Activated B cell treated with CpG ODN at 0.5 μM for 24 hours (primary cell): ENCODE measurements at places on chromosomes 2 and 18. TPM values are rescaled to one million over a fixed set of nuclear protein-coding genes. Genes with fewer than 3 reads are reported as not detected.
A peak's percentile ranks its signal among the peaks of the same experiment; 100 is the strongest.

GRCh38 chr2:158006961-158007719 is 94.5 kb upstream of the UPP2 start:
- H3K36me3 ChIP-seq: no peaks in the 10 kb centered on the region
- peaks cover 5% of the 10 kb centered on the region for H3K4me1 ChIP-seq

GRCh38 chr2:25582077-25582830 is 91.1 kb downstream of the DTNB start:
- H3K4me1 ChIP-seq: peaks cover 24% of the 10 kb centered on the region
- H3K36me3 ChIP-seq: peaks cover 5% of the 10 kb centered on the region
- H3K27me3 ChIP-seq: no peaks in the 10 kb centered on the region
- DNase-seq: no peak
- H3K4me3 ChIP-seq: peak overlapping the region; percentile 19

- H3K36me3 ChIP-seq: no peaks in the 10 kb centered on the region
- no peak overlapping the region for H3K4me3 ChIP-seq
- no peaks in the 10 kb centered on the region for H3K27me3 ChIP-seq
Observed at GRCh38 chr2:142037744-142038143, 93.1 kb downstream of the LRP1B start.

DNA sequence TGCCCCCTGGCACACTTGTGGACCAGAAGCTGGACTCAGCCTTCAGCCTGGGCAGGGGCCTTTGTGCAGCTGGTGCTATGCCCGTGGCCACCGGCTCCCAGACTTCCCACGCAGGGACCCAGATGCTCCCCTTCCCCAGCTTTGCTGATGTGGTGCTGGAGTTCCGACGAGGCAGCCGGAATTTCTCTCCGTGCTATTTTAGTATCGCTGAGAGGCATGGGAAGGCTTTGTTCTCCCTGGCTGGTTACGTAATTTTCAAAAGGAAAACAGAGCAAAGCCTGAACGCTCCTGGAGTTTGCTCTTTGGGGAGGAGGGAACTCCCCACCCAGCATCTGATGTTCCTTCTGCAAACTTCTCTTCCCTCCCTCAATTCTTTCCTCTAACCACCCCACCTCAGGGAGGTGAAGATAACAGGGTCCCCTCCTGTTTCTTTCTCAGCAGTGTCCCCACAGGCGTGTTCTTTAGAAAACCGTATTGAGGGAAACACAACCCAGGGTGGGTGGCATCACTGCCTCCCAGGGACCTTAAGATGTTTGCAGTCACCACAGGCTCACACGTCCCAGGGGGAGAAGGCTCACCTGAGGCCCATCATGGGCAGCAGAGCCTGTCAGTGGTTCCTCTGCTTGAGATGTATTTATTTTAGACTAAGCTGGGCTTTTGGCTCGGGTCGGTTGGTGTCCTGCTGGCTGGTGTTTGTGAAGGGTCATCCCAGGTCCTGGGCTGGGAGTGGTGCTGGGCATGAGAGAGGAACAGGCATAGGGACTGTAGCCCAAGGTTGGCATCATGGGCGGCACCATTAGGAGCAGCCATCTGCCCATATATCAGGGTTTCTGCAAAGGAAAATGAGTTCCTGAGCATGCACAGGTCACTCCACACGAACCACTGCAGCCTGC is 95.0 kb downstream of the MAPK4 start:
- H3K36me3 ChIP-seq: no peaks in the 10 kb centered on the region
- H3K27me3 ChIP-seq: peaks cover 10% of the 10 kb centered on the region
- no peak for DNase-seq
- H3K4me3 ChIP-seq: no peak overlapping the region

The CROCC2 gene
- not detected in 2 replicates for total RNA-seq

DNA sequence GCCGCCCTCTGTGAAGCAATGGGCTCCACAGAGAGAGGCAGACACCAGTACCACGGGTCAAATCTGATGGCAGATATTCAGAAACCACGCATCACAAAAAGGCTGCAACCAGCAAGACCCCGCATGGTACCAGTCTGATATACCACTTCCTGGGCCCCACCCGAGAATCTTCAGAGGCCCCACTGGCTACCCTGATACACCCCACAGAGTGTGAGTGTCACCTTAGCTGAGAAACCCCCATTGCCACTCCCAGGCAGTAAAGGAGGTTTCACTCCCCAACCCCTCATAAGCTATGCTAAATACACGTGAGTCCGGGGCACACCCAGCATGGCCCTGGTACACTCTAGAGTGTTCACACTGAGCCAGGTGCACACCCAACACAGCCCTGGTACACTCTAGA is 160.0 kb downstream of the EIPR1 start:
- no peak overlapping the region for H3K27ac ChIP-seq
- peaks cover 11% of the 10 kb centered on the region for H3K36me3 ChIP-seq
- no peaks in the 10 kb centered on the region for H3K27me3 ChIP-seq
- peaks cover 3% of the 10 kb centered on the region for H3K4me1 ChIP-seq
- H3K4me3 ChIP-seq: no peak overlapping the region
- DNase-seq: no peak

DNA sequence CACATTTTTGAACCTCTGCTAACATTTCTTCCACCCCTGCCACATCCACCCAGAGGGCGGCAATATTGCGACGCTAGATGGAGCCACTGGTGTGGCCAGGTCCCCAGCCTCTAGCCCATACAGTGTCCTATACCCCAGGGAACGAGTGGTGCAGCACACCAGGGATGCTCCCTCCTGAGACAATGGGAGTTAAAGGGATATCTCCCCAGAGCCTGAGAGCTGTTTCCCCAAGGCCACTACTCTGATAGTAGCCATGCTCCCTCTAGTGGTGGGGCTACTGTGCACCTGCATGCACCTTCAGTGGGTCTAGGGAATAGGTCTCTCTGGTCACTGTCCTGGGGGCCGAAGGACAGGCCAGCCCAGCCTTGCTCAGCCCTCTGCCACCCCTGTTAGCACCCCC is 336.4 kb upstream of the FSHR start:
- no peaks in the 10 kb centered on the region for H3K36me3 ChIP-seq
- no peak overlapping the region for H3K27ac ChIP-seq
- no peak overlapping the region for H3K4me3 ChIP-seq
- no peaks in the 10 kb centered on the region for H3K27me3 ChIP-seq
- peaks cover 3% of the 10 kb centered on the region for H3K4me1 ChIP-seq

GRCh38 chr18:57859314-57859713 is 56.2 kb upstream of the ATP8B1 start:
- H3K27ac ChIP-seq: no peak overlapping the region
- H3K27me3 ChIP-seq: peaks cover 2% of the 10 kb centered on the region
- no peak for DNase-seq
- H3K4me3 ChIP-seq: no peak overlapping the region
- H3K4me1 ChIP-seq: no peaks in the 10 kb centered on the region

GRCh38 chr2:18588049-18588448 is 1.3 kb downstream of the NT5C1B start:
- H3K36me3 ChIP-seq: peaks cover 2% of the 10 kb centered on the region
- no peak for DNase-seq
- H3K27ac ChIP-seq: no peak overlapping the region
- no peaks in the 10 kb centered on the region for H3K27me3 ChIP-seq
- no peaks in the 10 kb centered on the region for H3K4me1 ChIP-seq

The TGFA gene
- total RNA-seq: 0.31 and 0.51 TPM in 2 replicates

DNA sequence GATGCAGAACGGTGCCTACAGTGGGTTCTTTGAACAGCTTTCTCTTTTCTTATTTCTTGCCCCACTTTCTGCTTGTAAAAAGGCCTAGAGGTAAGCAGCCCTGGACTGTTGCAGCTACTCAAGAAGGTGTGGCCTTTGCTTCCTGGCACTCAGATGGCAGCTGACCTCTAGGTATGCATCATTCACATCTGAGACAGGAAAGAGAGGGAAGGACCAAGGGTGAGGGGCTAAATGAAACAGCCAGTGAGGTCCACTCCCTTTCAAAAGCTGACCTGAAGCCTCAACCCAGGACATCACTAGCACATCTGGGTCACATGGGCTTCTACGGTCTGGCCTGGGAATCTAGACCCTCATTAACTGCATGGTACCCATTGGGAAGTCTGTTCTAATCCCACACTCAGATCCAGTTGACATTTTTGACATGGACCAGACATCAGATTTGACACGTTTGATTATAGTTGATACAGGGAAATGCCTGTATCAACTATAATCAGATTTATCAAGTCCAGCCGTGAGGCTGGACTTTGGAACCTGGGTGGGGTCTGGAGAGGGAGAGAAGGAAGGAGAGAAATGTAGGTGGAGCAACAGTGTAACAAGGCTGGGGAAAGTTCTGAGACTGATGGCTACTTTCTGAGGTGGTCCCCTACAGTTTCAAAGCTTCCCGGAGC is 60.2 kb downstream of the E2F6 start:
- no peaks in the 10 kb centered on the region for H3K27me3 ChIP-seq
- no peak for DNase-seq
- no peaks in the 10 kb centered on the region for H3K4me1 ChIP-seq
- no peak overlapping the region for H3K27ac ChIP-seq

The RBKS gene
- 2.5 and 3.1 TPM in 2 replicates for total RNA-seq

DNA sequence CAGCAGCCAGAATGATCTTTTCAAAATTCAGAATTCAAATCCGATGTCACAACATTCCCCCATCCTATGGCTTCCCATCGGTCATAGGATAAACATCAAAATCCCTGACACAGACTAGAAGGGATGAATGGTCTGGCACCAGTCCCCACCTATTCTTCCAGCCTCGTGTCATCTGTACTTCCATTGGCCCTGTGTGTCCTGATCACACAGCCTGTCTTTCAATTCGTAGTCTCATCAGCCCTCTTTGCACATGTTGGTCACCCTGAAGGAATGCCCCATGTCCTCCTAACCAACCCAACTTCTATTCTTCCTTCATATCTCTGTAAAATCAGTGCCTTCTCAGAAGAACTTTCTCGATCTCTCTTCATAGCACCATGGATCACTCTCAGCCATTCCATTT is 157.2 kb downstream of the NEB start:
- H3K27ac ChIP-seq: no peak overlapping the region
- H3K4me3 ChIP-seq: no peak overlapping the region
- no peaks in the 10 kb centered on the region for H3K4me1 ChIP-seq
- H3K27me3 ChIP-seq: no peaks in the 10 kb centered on the region
- no peaks in the 10 kb centered on the region for H3K36me3 ChIP-seq

DNA sequence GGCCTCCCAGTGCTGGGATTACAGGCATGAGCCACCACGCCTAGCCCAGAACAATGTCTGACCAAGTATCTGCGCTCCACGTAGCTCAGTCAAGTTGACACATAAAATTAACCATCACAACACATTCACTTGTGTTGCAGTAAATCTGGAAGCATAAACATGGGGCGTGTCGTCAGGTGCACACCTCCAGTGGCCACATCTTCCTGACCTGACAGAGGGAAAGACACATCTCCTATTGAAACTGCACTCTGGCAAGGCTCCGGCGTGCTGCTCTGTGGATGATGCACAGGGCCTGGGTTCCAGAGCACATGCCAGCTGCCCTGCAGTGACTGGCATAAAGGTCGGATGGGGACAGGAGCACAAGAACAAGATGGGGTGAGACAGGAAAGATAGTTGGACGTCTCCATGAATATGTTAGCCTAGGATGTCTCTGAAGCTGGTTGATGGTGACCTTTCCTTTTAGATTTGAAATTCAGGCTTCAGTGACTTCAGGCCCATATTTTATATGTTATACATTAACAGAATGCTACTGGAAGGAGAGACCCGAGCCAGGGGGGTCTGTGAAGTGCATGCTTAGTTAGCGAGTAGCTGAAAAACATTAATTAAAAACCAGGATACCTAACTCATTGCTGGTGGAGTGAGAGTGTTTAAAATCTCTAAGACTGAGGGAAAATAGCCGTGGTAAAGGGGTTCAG is 10.9 kb downstream of the IMPA2 start:
- H3K36me3 ChIP-seq: no peaks in the 10 kb centered on the region
- H3K27me3 ChIP-seq: no peaks in the 10 kb centered on the region
- H3K27ac ChIP-seq: no peak overlapping the region
- H3K4me3 ChIP-seq: no peak overlapping the region
- peaks cover 9% of the 10 kb centered on the region for H3K4me1 ChIP-seq

The TEKT4 gene
- 0.15 TPM in 1 of 2 replicates, not detected in the other for total RNA-seq

The ACYP2 gene
- total RNA-seq: 14.9 and 15.9 TPM in 2 replicates

GRCh38 chr18:24633121-24633520 is 172.7 kb downstream of the HRH4 start:
- no peaks in the 10 kb centered on the region for H3K36me3 ChIP-seq
- H3K27me3 ChIP-seq: peaks cover 3% of the 10 kb centered on the region
- no peaks in the 10 kb centered on the region for H3K4me1 ChIP-seq
- H3K4me3 ChIP-seq: no peak overlapping the region

- H3K36me3 ChIP-seq: no peaks in the 10 kb centered on the region
- no peak overlapping the region for H3K4me3 ChIP-seq
- H3K27me3 ChIP-seq: no peaks in the 10 kb centered on the region
Observed at GRCh38 chr18:10488017-10488416, 33.6 kb downstream of the APCDD1 start.

- H3K27me3 ChIP-seq: peaks cover 7% of the 10 kb centered on the region
- H3K4me1 ChIP-seq: peaks cover 4% of the 10 kb centered on the region
- H3K27ac ChIP-seq: no peak overlapping the region
- DNase-seq: no peak
- H3K36me3 ChIP-seq: no peaks in the 10 kb centered on the region
- H3K4me3 ChIP-seq: no peak overlapping the region
Observed at GRCh38 chr2:106059416-106060065, 134.6 kb downstream of the UXS1 start.

- peak overlapping the region; percentile 8 for H3K4me3 ChIP-seq
- H3K4me1 ChIP-seq: peaks cover 67% of the 10 kb centered on the region
- no peak for DNase-seq
Observed at GRCh38 chr2:105768961-105769452, 24.3 kb downstream of the NCK2 start.

DNA sequence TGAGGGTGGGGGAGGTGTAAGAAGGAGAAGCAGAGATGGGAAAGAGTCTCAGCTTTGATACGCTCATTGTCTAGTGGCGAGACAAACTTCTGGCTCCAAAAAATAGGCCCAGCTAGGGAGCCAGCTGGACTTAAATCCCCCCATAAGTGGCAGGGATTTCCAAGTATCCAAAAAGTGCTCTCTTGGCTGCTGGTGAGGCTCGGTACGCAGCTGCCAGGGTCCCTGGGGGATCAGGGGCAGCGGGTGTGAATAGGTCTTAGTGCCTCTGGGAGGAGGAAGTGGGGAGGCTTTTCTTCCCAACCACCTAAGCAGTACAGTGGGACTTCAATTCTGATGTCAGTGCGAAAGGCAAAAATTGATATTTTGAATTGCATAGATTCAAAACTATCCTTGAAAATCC is 73.5 kb downstream of the ALK start:
- H3K4me1 ChIP-seq: no peaks in the 10 kb centered on the region
- H3K36me3 ChIP-seq: no peaks in the 10 kb centered on the region
- H3K27me3 ChIP-seq: peaks cover 17% of the 10 kb centered on the region
- H3K4me3 ChIP-seq: no peak overlapping the region
